ENCODE measurements at places on chromosomes 3 and 15.
A peak's percentile ranks its signal among the peaks of the same experiment; 100 is the strongest.

DNA sequence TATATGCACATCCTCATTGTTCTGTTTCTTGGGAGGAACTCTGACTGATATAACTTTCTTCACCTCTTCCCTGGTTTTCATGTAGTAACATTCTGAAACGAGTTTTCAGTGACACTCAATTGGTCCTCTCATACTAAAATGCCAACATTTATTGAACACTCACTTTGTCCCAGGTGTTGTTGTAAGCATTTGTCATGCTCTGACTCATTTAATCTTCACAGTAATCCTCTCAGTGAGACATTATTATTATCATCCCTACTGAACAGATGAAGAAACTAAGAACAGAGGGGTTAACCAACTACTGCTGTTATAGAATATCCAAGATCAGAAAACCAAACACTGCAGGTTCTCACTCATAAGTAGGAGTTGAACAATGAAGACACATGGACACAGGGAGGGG lies 94.1 kb upstream of the MRPL3 start:
- no peak for DNase-seq

DNA sequence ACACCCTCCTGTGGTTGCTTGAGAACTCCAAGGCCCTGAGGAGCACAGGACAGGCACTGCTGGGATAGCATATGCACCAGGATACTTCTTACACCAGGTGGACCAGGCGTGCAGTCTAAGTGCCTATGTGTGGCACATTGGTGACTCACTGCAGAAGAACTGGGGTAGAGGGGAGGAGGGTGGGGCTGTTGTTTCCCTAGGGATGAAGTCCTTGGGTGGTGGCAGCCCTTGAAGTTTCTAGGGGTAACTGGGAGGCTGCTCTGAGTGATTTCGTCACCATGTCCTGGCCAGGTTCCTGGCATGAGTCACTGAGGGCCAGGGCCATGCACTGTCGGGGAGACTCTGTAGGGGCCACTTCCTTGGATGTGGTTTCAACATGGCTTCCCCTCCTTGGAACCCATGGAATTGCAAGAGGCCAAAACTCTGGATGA lies 15.9 kb downstream of the MYZAP start:
- DNase-seq: no peak

DNA sequence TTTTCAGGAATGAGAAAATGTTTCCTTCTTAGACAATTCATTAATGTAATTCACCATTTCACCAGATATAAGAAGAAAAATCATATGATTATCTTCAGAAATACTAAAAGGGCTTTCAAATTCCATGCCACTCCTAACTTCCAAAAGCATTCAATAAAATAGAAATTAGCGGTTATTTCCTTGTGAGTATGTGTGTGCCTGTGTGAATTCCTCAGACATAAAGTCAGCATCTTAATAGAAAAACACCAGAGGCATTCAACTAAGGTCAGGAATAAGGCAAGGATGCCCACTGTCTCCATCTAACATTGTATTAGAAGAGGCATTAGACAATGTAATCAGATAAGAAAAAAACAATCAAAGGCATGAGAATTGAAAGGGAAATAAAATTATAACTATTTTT lies 88.4 kb downstream of the PLCH1 start:
- DNase-seq: no peak

DNA sequence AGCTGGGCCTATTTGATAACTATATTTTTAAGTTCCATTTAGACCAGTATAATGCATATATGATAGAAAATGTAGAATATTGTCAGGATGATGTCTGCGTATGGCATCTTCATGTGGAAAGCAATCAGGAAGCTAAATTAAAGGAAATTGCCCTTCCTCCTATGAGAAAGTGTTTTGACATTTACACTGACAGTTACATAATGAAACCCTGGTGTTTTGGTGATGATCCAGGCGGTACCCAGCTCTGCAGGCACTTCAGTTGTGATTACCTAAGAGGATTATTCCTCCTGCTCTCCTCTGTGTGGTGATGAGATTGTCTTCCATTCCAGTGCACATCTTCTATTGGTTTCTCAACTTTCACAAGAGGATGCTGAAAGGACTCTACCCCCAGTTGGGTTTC lies 126.5 kb upstream of the MITF start:
- no peak for DNase-seq

DNA sequence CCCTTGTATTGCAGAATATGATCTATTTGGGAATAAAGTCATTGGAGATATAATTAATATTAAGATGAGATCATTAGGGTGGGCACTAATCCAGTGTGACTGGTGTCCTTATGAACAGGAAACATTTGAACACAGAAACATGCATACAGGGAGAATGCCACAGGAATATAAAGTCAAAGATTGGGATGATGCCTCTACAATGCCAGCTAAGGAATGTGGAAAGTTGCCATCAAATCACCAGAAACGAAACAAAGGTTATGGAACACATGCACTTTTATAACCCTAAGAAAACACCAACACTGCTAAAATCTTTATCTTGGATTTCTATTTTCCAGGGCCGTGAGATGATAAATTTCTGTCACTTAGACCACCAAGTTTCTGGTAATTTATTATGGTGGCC lies 442.4 kb upstream of the BCHE start:
- no peak for DNase-seq

- DNase-seq: no peak
These were observed 21.2 kb downstream of the ZDHHC23 start for GRCh38 chr3:113968986-113969385.

GRCh38 chr3:76111808-76112207 lies 326.5 kb upstream of the ZNF717 start:
- DNase-seq: no peak

DNA sequence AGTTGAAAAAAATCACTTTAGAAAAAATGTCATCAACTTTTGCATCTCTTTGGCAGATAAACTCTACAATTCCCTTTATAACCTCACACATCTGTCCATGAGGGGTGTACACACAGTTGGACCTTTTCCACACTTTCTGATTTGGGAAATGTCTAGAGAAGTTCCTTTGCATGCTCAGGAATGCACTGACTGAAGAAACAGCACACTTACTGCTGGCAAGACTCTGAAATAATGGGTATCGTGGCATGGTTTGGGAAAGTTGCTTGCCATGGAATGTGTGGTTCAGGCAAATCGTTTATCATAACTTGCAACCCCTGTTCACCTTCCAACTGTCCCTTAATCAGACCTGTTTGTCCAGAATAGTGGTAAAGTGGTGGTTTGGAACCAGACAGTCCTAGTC lies 135.3 kb upstream of the TGFBR2 start:
- DNase-seq: no peak

GRCh38 chr3:45965253-45965652 lies 22.0 kb downstream of the CXCR6 start:
- DNase-seq: no peak

DNA sequence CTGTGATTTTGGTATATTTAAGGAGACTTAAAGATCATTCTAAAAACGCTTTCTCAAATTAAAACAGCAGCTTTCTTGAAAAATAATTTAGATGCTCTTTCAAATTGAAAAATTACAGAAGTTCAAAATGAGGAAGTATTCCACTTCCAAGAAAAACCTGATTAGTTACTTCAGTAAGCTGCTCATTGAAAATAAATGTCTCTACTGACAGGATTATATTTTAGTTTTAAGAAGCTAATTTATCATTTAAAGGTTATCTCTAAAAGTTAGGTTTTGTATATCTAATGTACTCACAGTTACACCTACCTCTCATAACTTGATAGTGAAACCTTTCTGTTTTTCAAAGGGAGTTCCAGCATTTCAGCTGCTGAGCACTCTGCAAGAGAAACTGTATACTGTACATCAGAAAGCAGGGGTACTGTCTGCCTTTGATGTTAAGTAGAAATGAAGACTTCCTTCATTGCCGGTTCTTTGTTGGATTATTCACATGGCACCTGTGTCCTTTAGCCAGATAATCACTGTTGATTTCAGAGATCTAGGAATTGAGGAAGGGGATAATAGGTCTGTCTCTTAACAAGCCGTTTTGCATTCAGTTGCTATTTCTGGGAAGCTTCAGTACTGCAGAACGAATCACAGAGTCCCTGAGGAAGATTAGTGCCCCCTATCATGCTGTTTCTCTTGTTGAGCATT lies 161.6 kb downstream of the TCF12 start:
- no peak for DNase-seq

GRCh38 chr3:187042874-187043458 lies 96.3 kb downstream of the RPL39L start:
- DNase-seq: no peak

DNA sequence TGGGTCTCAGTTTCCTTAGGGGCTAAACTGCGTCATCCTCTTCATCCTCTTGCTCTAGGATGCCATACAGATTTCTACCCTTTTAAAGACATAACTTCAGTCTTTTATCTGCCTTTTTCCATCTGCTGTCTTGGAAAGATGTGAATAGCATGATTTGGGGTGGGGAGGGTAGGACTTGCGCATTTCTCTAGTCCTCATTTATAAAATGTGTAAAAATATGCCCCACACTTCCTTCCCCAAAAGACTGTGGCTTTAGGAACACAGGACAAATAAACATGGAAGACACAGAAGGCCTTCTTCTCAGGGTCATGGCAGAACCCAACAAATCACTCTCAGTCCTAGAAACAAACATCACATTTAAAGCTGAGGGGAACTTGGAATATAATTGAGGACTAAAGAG lies 48.4 kb upstream of the BCL6 start:
- no peak for DNase-seq

GRCh38 chr15:75149867-75150709 lies 51.6 kb upstream of the C15orf39 start:
- peak; percentile 91 for DNase-seq

GRCh38 chr3:183295211-183295610 lies 42.2 kb downstream of the B3GNT5 start:
- peak; percentile 34 for DNase-seq

GRCh38 chr3:24278543-24278942 lies 216.1 kb downstream of the THRB start:
- no peak for DNase-seq

DNA sequence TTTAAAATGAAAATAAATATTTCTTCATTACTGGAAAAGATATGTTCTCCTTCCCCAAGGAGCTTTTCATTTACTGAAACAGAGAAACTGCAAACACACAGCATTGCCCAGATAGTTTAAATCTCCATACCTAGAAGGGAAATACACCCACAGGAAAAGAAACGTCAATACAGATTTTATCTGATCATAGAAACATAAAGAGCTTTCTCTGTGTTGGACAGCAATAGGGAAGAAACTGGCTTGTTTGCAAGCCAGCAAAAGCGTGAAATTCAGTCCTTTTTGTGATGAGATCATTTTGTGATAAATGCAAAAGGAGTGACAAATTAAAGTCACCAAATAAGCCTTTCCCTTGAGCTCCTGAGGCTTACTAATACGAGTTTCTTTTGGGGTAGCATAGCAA lies 398.0 kb downstream of the TIGIT start:
- no peak for DNase-seq

- no peak for DNase-seq
These were observed 32.2 kb downstream of the KAT2B start for GRCh38 chr3:20072422-20072821.

GRCh38 chr3:49602049-49602554 lies 47.8 kb downstream of the BSN start:
- no peak for DNase-seq

DNA sequence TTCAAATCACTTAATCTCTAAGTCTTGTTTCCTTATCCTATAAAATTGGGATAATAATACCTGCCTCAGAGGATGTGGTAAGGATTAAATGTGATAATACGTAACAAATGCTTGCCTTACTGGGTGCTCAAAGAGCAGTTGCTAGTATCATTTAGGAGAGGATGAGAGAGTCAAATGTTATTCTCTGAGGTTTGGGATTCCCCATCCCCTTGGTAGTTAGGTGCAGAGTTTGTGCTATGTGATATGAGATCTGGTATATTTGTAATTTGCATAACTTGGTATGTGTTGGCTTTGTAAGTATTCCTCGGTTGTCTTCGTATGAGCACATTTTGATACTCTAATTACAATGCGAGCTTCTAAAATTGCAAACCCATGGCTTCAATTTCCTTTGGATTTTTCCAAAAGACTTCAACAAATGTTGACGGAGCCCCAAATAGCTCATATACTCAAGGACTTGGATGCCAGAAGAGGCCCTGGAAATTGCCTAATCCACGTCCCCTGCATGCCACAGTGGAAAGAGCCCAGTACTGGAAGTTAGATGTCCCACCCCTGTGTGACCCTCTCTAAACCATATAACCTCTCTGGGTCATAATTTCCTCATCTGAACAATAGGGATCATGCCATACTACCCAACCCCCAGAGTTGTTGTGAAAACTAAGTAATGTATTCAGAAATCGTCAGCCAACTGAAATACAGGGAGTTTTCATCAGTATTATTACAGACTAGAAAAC lies 85.0 kb downstream of the FBN1 start:
- DNase-seq: no peak

GRCh38 chr3:43632269-43632733 lies 10.5 kb upstream of the ANO10 start:
- no peak for DNase-seq

- no peak for DNase-seq
These were observed 16.1 kb downstream of the CLEC3B start for GRCh38 chr3:45042162-45042561.

DNA sequence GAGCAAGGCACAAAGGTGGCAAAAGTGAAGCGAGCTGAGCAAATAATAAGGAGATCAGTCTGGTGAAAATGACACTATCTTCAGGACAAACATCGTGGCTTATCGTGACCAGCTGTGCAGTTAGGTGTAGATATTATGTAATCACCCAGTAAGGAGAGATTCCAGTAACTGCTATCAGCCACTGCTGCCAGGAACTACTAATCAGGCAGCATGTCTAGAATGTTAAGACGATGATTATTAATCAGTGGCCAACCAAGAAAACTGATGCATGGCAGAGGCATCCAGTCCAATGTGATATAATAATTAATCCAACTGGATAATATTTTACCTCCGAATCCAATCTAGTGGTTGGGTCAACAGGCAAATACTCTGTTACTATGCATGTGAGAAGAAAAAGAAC lies 252.7 kb upstream of the ZPLD1 start:
- peak; percentile 93 for DNase-seq

- no peak for DNase-seq
These were observed 8.8 kb downstream of the SLC12A8 start for GRCh38 chr3:125203731-125204130.
